ENCODE measurements at places on chromosomes 6 and 20.

DNA sequence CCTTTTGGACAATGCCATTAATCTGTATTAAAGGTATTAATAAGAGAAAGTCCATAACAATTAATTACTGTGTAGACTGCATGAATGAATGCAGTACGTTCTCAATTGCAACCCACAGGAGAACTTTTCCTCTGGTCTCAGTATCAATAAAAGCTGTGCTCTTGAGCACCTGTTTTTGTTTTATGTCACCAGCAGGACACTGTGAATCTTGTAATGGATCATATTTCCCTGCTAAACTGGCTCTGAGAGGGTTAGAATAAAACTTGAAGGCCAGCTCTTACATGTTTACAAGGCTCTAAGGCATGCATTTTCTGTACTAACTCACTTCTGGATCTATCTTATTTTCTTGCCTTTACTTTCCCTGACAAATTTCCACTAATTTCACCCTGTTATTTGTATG, 214.3 kb upstream of the PLN start:
- no peak for DNase-seq

GRCh38 chr20:52105442-52106422, 85.8 kb downstream of the ZFP64 start:
- DNase-seq = no peak

- DNase-seq = no peak
These were observed 176.6 kb upstream of the PTPRK start for GRCh38 chr6:128696691-128697689.

- no peak for DNase-seq
These were observed 313.9 kb downstream of the THBS2 start for GRCh38 chr6:168939796-168940195.

DNA sequence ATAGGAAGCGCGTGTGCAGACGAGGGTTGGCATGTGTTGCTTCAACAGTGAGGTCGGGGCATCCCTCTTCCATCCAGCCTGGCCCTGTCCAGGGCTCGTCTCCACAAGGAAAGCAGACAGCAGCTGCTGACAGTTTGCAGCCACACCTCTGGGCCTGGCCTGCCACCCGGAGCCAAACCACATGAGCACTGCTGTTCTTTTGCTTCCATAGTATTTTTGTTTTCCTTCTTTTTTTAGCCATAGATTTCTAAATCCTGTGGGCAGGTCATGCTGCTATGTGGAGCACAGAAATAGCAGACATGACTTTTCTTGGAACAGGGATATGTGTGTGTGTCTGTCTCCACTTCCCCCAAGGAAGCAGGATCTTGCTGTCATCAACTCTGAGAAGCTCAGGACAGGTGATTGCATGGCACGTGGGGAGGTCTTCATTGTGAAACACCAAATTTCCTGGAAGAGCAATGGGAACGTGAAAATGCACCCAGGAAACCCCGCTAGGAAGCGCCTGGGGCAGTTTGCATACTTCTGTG, 167.4 kb downstream of the DTNBP1 start:
- no peak for DNase-seq

GRCh38 chr20:46277602-46278001, 30.7 kb downstream of the CDH22 start:
- DNase-seq = no peak
